Liver (tissue), 10 donors: ENCODE measurements at places on chromosomes 1 and 21.

DNA sequence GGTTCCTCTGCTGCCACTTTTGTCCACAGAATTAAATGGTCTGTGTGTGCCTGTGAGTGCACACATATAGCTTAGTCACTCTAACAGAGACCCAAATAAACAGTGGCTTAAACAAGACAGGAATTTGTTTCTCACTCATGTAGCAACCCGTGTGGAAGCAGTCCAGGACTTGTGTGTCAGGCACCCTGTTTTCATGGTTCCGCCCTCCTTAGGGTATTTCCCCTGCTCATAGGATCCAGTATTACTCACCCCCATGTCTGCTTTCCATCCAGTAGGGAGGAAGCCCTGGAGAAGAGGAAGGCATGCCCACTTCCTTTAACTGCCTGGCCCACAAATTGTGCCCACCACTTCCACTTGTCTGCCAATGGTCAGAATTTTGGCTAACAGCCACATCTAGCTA, 41.3 kb upstream of the TACSTD2 start:
- no peak for DNase-seq

DNA sequence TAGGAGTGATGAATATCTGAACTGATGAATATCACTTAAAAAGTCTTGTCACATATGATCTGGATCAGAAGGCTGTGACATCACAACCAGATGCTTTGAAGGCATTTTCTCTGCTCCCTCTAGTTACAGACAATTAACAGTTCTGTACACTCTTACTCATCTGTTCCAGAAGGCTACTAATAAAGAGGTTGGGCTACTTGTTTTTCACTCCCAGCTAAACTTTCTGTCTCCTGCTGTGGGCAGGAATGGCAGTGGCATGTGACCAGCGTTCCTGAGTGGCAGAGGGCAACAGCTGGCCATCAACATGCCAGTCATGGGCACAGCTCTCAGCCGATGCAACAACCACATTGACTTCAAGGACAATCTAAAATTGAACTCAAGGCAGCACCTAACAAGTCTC, 66.7 kb downstream of the SLC45A1 start:
- no peak for DNase-seq

DNA sequence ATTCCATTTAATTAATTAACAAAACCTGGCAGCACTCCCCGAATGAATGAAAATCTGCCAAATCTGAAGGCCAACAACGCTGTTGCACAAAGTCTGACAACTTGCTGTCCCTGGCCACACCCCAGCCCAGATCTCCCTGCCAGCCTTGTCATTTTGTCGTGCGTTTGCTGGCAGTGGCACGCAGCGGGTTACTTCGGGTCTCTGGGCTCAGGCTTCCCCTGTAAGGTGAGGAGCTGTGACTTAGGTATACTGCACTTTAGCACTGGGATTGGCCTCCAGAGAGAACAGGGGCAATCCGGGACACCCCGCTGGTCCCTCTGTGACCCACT, 34.3 kb upstream of the SIM2 start:
- DNase-seq = no peak

- DNase-seq = no peak
Measured at GRCh38 chr1:211541278-211541677, 37.7 kb downstream of the SLC30A1 start.

GRCh38 chr1:10903821-10904220, 107.4 kb upstream of the CASZ1 start:
- no peak for DNase-seq

DNA sequence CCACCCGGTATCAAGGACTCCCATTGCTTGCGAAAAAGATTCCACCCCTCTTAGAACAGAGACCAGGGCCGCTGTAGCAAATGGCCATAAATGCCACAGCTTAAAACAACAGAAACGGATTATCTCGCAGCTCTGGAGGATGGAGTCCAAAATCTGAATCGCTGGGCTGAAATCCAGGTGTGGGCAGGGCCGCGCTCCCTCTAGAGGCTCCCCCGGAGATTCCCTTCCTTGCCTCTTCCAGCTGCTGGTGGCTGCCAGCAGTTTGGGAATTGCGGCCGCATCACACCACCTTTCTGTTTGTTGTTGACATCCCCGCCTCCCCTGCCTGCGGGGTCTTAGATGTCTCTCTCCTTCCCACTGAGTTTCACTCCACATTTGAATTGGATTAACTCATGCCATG, 15.6 kb downstream of the PDE9A start:
- no peak for DNase-seq

DNA sequence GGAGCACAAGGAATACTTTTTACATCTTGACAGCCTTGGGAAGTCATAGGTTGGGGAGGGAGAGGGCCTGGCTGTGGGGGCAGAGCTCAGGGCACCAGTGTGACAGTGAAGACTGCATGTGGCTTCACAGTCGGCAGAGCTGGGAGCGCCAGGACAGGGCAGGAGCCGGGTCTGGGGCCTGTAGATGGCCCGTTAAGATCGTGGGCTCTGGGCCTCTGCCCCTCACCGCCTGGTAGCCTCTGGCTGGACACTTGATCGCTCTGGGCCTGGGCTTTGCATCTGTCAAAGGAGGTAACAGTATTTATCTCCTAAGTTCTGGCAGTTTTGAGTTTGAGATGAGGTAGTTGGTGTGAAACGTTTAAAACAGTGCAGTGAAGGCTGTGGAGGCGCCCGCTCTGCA, 4.8 kb downstream of the SLX9 start:
- no peak for DNase-seq

DNA sequence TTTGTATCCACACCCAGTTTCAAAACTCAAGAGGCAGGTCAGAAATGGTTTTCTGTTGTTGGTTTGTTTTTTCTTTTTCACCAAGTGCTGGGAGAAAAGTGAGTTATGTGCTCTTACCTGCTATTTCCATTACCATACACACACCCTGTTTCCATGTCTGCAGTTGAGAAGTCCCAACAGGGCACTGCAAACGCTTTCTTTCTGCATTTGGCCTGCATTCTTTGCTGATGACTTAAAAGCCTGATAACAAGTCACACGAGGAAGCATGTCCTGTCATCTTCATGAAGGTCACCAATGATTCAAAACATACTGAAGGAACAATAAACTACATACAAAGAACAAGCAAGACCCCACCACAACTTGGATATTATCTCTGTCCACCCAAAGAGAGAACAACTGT, 24.8 kb upstream of the KCNE1 start:
- no peak for DNase-seq

DNA sequence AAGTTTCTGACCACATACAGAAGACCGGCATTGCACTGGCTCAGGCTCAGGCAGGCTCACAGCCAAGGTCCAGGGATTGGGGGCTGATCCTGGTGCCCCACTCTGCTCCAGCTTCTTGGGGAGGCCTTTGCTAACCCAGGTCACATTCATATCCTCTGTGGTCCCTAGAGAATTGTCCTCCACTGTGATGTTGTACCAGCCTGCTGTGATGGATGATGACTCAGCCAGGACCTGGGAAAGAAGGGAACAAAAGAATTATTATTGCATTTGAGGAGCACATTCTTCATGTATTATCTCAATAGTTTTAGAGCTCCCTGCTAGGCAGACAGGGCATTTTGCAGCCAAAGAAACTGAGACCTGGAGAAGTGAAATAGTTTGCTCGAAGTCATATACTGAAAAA, 114.3 kb upstream of the ETV3 start:
- no peak for DNase-seq

DNA sequence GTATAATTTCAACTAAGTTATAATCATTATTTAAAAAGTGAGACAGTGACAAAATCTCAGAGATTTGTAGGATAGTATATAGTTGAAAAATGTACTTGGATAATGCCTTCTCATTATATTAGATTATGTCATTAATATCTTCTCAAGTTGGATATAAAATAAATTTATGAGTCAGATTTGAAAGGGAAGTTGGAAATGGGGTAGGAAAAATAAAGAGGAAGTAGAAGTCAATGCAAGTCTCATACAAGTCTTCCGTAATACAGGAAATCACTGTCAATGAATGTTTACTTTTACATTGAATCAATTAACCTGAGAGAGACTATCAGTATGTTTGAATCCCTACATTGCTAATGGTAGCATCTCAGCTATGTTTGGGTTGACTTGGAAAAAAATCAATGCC, 16.2 kb upstream of the RNPC3 start:
- no peak for DNase-seq

- DNase-seq = no peak
Measured at GRCh38 chr1:92972409-92973129, 11.3 kb upstream of the DIPK1A start.

DNA sequence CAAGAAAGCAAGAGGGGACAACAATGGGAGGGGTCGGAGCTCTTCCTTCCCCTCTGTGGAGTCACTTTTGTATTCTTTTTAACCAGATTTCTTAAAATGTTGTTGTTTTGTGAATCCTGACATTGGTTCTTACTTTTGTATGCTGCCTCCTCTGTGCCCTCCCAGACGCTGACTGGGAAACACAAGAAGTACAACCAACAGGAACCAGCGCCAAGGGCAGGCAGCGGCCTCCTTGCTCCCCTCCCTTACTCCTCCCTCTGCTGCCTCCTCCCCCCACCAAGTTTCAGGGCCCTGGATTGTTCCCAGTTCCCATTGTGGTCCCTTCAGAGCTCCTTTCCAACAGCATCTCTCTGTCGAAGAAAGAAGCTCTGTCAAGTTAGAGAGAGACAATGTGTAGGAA, 111.1 kb downstream of the BRINP2 start:
- no peak for DNase-seq

DNA sequence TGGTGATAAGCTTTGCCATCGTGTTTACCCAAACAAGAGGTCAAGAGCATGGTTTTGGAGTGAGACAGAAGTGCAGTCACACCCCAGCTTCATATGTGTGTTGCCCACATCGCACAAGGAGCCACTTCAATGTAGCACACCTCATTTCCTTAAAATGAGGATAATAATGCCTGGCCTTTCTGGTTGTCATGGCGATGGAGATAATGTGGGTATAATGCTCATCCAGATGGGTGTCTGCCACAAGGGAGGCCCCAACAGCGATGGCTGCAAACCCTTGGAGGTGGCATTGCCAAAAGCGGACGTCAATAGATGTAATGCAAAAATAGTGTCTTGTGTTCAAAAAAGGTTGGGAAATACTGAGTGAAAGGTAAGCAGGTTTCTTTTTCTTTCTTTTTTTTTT, 83.1 kb upstream of the AJAP1 start:
- DNase-seq = no peak

DNA sequence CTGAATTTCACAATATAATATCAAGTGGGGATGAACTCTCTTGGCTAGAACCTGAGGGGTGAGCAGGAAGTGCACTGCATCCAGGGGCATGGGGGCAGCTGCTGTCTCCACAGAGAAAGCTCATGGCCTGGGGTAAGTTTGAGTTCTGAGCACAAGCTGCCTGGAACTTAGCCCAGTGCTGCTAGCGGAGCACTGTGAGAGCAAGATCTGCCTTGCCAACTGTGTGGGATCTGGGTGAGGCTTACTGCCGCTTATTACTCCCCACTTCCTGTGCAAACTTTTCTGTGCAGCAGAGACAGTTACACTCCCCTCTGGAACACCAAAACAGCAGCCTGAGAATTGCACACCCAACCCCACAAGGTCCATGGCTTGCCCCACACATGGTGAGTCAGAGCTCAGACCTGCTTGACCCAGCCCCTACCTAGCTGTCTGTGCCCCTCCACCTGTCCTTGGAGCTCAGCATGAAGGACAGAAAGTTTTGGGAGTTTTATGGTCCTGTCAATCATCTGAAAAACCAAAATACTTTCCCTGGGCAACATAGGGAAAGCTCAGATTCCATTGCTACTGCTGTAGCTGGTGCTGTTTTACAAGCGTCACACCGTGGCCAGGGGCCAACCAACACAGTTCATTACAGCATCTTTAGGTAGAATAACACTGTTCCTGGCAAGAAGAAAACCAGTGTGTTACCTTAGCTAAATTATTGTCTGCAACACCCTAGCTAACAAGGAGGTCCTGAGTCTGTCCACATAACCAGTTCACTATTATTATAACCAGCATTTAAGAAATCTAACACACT, 762.1 kb upstream of the NEGR1 start:
- no peak for DNase-seq

GRCh38 chr1:93702111-93702827, 20.6 kb upstream of the BCAR3 start:
- DNase-seq = no peak

DNA sequence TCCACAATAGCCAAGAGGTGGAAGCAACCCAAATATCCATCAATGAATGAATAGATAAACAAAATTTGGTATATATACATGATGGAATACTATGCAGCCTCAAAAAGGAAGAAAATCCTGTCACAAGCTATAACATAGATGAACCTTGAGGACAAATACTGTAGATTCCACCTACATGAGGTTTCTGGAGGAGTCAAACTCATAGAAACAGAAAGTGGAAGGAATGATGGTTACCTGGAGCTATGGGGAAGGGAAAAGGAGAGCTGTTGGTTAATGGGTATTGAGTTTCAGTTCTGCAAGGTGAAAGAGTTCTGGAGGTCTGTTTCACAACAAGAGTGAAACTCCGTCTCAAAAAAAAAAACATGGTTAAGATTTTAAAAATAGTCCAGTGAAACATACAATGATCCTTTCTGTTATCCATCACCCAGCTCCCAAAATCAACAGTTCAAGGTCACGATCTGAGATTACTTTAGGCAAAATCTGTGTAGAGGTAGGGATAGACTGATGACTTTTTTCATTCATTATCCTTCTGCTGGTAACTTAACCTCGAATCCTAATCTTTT, 80.8 kb upstream of the HNRNPU start:
- DNase-seq = no peak

DNA sequence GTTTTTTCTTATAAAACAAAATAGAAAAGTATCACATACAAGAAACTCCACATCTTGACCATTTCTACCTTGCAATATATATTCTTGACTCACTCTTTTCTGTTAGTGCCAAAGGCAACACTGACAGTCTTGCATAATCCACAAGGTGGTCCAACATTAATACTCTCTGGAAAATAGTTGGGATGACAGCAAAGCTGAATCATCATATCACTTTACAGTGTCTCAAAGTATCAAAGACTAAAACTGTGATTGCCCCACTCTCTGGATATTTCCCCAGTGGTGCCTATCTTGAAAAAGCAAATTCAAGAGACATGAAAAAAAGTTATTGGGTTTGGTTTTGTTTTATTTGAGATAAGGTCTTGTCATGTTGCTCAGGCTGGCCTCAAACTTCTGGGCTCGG, 14.6 kb upstream of the TGFBR3 start:
- DNase-seq = no peak

DNA sequence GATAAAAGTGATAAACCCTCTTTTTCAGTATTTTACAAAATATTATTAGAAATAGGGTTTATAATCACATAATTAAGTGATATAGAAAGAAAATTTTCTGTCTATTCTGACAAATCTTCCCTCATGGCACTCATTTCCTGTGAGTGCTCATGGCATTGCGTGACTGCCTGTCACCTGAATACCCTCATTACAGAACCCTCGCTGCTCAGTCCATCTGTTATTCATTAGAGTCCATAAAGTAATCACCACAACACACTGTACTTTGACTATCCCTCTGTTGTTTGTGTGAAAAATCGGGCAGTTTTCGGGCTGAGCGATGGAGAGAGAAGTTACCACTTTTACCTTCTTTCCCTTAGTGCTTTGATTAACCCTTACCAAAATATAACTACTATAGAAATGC, 100.4 kb upstream of the BRINP3 start:
- DNase-seq = no peak
